ENCODE measurements at places on chromosomes 6 and 20.

DNA sequence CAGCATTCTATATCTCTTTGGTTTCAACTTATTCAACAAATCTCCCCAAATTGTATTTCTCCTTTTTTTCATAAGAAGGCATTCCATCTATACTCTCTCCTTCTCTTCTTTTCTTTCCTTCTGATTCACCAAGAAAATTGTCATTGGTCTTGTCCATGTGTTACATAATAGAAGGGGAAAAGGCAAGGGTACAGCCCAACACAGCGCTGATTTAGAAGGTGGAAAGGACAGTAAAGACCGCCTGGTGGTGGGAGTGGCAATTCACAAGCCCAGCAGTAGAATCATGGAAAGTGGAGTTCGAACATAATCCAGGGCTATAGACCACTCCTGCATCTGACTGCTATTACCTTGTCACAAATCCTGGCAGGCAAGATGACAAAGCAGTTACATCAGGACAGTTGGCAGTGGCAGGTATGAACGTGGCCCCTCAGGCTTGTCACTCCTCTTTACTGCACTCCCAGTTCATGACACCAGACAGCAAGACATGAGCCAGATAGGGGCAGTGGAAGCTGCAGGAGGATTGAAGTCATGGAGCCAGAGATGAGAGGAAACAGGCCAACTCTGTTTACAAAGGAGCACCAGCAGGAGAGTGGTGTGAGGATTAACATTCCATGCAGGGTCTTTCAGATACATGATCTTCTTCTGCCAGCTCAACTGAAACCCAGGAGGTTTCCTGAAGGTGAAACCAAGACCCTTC is 2.1 kb upstream of the TNFAIP3 start:
- DNase-seq: no peak

DNA sequence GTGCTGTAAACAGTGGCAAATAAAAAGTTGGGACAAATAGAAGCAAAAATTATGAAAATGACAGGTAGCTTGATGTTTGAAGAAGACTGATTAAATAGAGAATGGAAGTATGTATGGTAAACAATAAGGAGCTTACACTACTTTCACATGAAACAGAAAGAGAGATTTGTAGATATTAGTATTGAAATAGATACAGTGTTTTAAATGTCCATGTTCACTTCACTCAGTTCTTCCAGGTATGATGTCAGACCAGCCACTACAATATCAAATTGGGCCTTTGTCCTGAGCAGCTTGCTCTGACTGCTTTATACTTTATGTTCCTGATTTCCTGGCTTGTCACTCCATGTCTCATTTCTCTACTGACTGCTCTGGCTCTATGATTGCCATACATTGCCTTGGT is 107.5 kb downstream of the CENPW start:
- DNase-seq: no peak

DNA sequence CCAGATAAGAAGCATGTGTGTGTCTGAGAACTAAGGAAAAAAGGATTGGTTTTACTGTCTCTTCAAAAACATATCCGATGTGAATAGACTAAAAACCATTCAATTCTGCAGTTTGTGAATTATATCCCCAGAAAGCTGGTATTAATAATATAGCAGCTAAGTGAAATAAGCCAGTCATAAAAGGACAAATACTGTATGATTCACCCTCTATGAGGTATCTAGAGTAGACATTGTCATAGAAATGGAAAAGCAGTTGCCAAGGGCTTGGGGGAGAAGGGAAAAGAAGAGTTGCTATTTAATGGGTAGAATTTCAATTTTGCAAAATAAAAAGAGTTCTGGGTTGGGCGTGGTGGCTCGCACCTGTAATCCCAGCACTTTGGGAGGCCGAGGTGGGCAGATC is 137.5 kb downstream of the ATXN1 start:
- DNase-seq: no peak

DNA sequence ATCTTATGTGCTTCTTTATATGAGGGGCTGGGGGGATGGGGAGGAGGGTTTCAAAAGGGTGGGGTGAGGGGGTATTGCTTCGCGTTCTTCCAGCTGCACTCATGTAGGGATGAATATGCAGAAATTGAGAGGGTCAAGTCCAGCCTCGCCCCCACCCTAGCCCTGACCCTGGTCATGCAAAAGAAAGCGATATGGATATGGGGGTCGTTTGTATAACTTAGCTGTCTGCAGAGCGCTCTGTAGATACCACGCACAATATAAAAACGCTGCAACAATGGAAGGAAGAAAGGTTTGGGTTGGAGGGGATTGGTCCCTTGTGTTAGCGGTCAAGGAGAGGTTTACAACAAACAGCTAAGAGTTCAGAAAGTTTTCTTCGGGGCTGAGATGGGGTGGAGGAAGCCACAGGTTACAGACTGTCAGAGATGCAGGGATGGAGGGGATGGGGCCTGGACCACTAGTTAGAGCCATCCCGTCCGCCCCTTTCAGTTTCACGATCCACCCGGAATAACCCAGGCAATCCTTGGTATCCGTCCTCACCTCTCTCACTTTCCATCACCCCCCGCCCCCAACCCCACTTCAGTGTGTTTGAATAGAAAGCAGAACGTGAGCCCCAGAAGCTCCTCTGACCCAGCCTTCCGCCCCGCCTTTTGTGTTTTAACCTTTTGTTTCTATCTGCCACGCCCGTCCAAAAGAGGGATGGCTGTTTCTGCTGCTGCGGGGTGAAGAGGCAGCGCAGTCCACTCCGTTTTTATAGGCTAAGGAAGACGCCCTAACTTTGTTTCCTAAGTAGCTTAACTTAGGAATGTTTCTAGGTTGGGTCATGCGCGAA is 73.5 kb downstream of the SOX4 start:
- DNase-seq: no peak

GRCh38 chr20:5410470-5410869 is 93.7 kb upstream of the PROKR2 start:
- DNase-seq: no peak

- no peak for DNase-seq
Measured at GRCh38 chr6:149136273-149136912, 181.1 kb upstream of the TAB2 start.

DNA sequence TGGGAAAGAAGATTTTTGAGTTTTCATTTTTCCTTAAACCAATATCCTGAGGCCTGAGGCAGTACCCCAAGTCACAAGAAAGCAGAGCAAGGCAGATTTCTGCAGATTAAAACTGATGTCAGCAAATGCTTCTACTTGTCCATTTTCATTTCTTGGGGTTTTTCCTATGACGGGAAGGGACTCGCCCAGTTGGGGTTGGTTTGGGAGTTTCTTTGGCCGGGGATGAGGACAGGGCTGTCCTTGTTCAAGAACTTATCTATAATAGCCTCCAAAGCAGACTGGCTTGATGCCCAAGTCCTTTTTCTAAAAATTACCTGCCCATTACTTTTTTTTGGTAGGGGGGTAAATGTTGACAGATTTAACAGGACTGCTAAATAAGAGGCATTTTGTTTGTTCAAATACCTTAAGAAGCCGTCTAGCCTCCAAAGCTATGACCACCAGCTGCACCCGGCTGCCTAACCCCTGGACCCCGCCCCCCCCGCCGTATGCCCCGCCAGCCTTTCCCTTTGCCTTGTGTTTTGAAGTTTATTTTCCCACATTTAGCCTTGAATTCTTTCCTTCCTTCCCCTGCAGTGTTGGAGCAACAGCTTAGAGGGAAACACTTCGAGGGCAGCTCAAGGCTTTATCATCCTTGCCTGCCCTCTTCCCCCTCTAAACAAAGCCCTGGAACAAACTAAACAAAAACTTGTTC is 2.5 kb downstream of the KCNK5 start:
- no peak for DNase-seq

- DNase-seq: no peak
Measured at GRCh38 chr6:37540390-37540789, 40.7 kb upstream of the CCDC167 start.

DNA sequence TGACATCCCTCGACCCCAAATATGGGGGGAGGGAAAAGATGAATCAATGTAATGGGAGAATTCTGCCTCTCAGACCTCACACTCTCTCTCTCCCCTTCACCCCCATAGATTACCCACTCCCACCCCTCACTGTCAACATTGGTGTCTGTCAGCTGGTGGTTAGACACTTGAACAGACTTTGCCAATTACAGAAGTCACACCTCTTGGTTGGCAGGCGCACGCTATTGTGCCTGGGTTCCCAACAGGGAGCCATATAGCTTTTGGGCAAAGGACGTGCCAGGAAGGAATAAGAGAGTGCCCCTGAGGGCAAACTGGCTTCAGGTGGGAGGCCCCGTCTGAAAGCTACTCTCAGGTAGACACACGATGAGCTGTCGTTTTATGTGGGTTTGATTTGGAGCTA is 54.1 kb upstream of the FYN start:
- DNase-seq: no peak

DNA sequence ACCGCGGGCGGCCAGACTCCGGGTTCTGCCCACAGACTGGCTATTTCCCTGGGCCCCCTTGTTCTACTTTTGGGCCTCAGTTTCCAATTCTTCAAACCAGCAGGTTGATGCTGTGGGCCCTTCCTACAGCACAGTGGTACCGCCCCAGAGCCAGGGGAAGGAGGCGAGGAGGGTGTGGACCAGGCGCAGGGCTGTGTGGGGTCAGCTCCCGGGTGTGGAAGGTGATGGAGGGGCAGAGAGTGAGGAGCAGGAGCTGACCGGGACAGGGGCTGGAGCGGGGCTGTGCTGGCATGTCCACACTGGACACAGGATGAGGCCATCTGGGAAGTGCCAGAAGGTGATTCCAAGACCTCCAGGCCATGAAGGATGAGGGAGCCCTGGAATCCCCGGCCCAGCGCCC is 35.2 kb upstream of the CHRNA4 start:
- no peak for DNase-seq

- no peak for DNase-seq
Measured at GRCh38 chr6:79040083-79040482, 38.0 kb downstream of the PHIP start.

DNA sequence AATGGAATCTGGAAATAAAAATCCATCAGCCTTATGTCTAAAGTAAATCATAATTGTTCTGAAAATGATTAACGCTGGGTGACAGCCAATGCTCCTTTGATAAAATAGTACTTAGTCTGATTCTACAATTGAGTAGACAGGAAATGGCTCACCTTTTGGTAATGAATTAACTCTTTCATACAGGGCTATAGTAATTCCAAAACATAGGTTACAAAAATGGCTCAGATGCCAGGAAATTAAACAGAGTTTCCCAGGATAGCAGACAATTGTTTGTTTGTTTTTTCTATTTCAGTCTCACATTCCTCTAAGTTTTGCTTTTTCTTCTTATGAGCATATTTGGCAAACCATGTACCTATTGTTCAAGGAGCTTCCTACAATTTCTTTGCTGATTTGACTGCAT is 257.2 kb upstream of the EPHA7 start:
- no peak for DNase-seq

DNA sequence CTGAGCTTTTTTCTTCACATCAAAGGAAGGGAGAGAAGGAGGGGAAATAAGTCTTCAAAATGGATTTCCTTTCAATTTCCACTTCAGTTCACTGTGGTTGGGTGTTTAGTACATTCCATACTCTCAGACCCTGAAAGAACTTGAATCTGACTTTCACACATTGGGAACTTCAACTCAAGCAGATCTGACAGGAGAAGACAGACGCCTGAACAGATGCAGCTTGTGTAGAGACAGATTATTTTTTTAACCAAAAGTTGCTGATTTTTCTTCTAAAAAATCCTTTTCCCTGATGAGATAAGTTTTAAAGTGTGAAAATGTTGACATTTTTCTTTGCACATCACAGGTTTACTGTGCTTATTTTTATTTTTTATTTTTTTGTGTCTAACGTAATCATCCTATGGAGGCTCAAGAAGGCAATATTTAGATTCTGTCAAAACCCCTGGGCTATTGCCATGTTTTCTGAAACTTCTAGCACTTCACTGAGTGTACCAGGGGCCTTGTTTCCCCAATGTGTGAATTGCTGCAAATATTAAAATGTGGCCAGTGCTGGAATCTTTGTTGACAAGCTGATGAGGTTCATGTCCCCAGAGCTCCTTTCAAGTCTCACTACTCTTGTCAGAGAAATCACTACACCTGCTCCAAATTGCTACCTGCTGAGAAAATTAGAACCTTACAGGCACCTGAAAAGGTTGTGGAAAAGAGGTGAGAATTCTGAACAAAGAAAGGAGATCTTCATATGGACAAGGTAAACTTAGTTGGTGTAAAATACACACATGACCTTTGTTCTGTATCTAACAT is 214.8 kb upstream of the BTBD3 start:
- DNase-seq: no peak

DNA sequence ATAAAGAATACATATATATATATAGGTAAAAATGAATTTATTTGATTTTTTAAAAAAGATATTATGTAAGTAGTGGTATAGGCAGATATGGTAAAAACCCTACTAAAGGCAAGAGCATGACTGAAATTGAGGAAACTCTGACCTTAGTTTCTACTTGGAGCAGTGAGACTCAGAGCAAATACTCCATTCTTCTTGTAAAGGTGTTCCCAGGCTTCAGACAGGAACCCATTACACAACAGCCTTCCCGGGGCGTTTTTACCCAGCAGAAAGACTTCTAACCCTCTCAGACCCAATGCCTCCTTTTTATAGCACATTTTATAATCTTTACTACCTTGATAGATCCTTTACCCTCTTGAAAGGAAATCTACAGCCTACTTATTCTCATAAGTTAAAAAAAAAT is 124.5 kb downstream of the MTFR2 start:
- no peak for DNase-seq

- DNase-seq: no peak
Measured at GRCh38 chr6:28425944-28426541, 17.2 kb downstream of the ZSCAN23 start.

DNA sequence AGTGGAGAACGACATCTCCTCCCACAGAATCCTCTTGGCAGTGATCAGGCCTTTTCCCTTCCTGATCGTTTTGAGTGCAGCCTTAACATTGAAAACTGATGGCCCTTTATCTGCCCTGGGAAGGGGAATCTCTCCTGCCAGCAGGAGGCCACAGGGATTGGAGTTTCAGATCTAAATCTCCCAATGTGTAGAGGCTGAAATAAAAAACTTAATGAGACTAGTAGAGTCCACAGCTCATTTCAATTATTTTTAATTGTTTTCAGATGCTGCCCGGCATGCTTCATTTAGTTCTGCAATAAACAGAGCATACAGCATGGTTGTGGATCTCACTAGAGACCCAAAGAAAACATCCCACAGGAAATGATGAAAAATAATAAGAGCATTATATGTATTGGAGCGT is 662.2 kb upstream of the HS3ST5 start:
- DNase-seq: no peak

DNA sequence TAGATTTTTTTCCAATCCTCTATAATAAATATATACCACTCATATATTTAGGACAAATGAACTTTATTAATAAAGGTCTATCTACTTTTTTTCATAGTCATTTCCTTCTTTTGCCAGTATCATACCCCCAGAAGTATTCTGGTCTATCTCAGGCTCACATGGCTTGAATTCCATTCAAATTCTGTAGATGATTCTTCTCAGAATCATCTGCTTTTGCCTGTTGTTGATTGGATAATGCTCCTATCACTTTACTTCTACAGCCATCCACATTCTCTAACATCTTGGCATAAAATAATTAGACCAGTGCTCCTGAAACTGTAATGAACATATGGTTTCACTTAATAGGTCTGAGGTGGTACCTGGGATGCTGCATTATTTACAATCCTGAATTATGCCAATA is 121.2 kb downstream of the GFRAL start:
- no peak for DNase-seq

Data from stimulated activated CD8-positive, alpha-beta memory T cell treated with anti-CD3 and anti-CD28 coated beads, Interleukin-7, amount 100 ng/mL, for 1 hour (primary cell).